ENCODE measurements at places on chromosomes 11 and 22.

- DNase-seq: peak; percentile 72
These were observed 88.3 kb upstream of the MTMR2 start for GRCh38 chr11:96012086-96012824.

DNA sequence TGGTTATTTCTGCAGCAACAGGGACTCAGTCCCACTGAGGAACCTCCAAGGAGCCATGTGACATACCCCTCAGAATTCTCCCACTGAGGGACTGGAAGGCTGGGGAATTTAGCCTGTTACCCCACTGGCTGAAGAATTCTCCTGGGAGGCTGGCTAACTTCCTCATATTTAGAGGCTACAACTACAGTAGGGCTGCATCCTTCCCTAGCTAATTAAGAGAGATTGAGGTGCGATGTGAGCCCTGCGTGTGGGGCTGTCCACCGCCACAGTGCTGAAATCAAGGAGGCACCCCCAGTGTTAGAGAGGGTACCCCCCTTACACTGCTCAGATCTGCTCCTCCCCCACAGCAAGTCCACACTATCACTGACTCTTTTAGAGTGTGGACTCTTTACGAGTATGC is 21.1 kb downstream of the EIF3F start:
- no peak for DNase-seq

GRCh38 chr22:32701034-32701433 is 100.5 kb upstream of the TIMP3 start:
- DNase-seq: peak; percentile 47

DNA sequence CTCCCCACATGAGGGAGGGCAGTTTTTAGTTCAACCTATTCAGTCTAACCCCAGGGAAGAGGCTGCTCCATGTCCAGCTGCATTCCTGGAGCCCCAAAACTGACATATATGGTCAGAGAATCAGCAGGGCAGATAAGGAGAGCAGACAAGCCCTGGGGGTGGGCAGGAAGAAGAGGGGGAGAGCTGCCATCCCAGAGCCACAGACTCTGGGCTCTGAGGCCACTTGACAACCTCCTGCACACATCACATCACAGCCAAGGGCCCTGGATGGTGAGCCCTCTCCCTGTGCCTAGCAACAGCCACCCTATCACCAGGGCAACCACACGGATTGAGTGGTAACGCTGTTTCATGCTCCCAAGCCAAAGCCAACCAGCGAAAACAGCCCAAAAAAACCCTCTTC is 3.1 kb downstream of the ARHGAP1 start:
- DNase-seq: no peak

GRCh38 chr11:72243173-72244059 is 560 bp downstream of the PHOX2A start:
- DNase-seq: no peak

- no peak for DNase-seq
These were observed 21.6 kb upstream of the LMO1 start for GRCh38 chr11:8285228-8285627.

- DNase-seq: peak; percentile 57
These were observed 87.8 kb upstream of the VPREB1 start for GRCh38 chr22:22156716-22157347.

GRCh38 chr11:1734641-1735081 is 15.7 kb downstream of the IFITM10 start:
- DNase-seq: no peak

GRCh38 chr11:67240576-67241389 is 25.5 kb upstream of the GRK2 start:
- peak; percentile 64 for DNase-seq

- DNase-seq: peak; percentile 1
These were observed 45.5 kb downstream of the PIWIL3 start for GRCh38 chr22:24728790-24729637.

- DNase-seq: no peak
These were observed 90.8 kb upstream of the CLDN5 start for GRCh38 chr22:19615001-19615461.

DNA sequence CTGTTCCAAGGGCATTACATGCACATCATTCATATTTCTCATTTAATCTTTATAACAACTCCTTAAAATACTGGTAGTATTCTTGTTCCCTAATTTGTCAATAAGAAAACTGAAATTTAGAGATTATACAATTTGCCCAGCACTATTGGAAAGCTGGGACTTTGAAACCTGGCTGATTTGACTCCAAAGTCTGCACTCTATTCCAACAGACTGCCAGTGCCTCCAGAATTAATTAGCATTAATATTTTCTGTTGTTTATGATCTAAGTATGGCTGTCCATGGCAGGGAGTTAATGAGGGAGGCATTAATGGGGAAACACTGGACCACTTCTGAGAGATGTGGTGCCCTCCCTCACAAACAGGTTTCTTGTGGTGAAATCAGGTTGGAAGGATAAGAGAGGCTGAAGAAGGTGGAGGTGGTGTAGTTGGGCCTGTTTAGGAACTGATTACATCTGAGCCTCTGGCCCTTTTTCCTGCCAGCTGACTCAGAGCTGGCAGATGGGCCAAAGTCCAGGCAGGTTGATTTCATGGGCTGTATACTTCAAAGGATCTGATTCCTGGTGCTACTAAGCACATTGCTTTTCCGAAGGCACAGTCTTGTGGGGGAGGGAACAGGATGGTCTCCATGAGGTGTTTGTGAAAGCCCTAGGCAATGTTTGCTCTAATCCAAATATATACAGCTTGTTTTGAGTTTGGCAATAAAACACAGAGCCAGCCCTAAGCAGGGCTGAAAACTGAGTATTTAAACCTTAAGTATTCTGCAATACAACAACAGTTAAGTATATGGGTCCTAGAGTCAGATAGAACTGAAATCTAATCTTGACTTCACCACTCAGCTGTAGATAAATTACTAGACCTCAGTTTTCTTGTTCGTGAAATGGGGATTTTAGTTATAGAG is 21.0 kb upstream of the RAB30 start:
- no peak for DNase-seq

GRCh38 chr11:61688365-61689163 is 8.4 kb downstream of the DAGLA start:
- DNase-seq: peak; percentile 40

- DNase-seq: peak; percentile 94
These were observed 35.0 kb upstream of the SORL1 start for GRCh38 chr11:121417055-121417551.

DNA sequence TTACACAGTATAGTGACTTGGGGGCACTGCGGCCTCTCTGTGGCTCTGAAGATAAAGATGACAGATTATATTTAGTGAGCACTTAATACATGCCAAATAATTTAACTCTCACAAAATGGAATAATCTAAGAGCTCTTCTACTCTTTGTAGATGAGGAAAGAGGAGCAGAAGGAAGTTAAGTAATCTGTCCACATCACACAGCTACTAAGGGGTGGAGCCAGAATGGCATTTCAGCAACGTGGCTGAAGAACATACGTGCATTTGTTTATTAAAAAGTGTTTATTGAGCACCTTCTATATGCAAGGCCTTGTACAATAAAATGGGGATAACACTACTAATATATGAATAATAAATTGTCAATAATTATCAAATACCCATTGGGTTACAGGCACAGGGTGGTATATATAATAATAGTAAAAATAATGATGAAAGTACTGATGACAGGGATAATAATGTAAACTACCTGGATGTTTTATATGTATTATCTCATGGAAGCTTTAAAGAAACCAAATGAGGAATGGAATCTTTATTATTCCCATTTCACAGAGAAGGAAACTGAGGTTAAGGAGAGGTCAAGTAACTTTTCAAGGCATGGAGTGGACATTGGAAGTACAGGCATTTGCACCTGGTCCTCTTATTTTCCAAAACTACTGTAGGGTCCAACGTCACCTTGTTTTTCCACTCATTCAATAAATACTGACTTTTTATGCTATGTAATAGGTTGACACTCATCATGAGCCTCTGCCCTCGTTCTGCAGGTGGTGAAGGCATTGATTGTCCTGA is 38.0 kb upstream of the IL17RA start:
- DNase-seq: no peak

- no peak for DNase-seq
These were observed 76.9 kb upstream of the ANO1 start for GRCh38 chr11:70001246-70001645.

DNA sequence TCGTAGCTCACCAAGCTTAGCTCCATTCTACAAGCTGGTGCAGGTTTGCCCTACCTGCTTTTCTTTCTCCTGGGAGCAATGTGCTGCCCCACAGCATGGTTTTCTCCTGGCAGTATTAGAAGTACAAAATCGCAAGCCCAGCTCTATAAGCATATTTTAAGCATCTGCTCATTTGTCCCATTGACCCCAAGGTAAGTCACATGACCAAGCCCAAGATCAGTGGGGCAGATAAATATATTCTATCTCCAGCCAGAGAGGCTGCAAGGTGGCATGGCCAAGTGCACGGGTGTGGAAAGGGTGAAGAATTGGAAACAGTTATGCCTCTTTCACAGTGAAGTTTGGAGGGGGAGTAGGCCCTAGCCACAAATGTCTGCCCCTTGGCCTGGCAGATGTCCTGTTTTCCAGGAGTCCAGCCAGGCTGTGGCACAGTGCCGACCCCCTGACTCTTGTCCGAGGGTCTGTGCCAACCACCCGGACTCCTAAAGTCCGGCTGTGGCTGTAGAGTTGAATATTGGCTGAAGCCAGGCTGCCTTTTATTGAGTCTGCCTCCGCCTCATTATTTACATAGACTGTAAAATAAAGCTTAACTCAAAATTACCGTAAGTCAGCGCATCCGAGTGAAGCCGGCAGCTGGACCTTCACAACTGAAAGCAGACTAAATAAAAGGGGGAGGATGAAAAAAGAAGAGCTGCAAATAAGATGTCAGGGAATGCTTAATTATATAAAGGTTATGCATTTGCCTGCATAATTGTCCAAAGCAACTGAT is 165.7 kb downstream of the COMMD9 start:
- DNase-seq: no peak

- no peak for DNase-seq
These were observed 4.9 kb upstream of the PHLDA2 start for GRCh38 chr11:2934021-2934550.

- DNase-seq: peak; percentile 78
These were observed 22.0 kb downstream of the TBRG1 start for GRCh38 chr11:124644426-124645280.

DNA sequence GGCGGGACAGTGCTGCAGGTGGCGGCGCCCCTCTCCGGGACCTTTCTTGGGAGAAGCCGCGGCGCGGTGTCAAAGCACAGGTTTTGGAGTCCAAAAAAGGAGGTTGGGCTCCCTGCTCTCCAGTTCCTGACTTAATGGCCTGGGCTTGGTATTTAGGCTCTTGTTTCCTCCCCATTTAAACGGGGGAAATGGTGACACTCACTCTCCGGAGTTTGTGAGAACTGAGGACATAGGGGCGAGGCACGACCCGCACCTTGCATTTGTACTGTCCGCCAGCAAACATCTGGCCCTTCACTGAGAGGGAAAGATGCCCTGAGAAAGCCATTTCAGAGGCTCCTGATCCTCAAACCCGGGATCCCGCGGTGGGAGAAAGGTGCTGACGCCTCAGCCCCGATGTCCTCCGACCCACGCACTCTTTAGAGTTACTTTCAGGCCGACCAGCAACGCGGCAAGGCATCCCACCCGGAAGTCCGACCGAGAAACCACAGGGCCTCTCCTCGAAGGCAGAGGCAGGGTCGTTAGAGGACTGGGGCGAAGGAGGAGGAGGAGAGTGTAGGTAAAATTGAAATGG is 2.9 kb upstream of the WDR74 start:
- DNase-seq: no peak

GRCh38 chr11:65782816-65783228 is 2.0 kb upstream of the AP5B1 start:
- DNase-seq: no peak

DNA sequence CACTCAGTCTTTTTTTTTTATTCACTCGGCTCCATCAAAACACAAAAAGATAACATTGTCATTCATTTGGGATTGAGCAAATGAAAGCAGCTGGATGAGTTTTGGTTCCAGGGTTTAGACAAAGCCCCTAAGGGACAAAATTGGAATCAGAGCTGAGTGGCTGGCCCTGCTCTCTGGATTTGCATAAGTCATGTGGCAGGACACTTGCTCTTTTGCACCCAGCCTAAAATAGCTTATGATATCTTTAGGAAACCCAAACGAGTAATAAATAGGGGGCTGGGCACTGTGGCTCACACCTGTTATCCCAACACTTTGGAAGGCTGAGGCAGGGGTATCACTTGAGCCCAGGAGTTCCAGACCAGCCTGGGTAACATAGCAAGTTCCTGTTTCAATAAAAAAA is 11.0 kb upstream of the TMEM121B start:
- no peak for DNase-seq

DNA sequence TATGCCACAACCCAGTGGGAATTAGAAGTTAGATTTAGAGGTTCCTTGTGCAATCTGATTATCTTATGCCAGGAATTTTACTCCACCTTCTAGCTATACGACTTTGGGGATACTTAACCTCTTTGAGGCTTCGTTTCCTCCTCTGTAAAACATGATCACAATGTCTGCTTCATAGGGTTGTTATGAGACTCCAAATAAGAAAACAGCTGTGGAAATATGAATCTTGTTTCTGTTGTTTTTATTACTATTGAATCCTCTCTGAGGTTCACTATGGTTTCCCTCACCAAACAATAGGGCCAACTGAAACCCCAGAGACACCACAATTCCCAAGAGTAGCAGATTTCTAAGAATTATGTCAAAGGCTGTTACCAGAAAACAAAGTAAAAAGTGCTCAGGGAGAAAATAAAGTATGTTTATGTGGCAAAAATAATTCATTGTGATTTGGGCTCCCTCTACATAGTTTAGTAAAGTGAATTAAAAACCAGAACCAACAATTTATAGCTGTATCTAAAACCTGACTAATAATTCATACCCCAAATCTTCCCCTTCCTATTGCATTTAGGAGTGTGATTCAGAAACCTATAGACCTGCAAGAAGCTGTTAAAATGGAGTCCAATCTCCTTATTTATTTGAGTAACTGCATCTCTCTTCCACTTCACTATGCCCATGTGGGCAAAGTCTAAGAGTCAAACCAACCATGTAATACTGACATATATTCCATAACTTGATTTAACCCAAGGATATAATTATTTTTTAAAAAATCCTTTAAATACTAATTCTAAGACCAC is 38.4 kb downstream of the AMBRA1 start:
- peak; percentile 25 for DNase-seq

- DNase-seq: no peak
These were observed 42.0 kb upstream of the CXCR5 start for GRCh38 chr11:118841469-118842242.
